ENCODE measurements at places on chromosomes 3 and 15.

DNA sequence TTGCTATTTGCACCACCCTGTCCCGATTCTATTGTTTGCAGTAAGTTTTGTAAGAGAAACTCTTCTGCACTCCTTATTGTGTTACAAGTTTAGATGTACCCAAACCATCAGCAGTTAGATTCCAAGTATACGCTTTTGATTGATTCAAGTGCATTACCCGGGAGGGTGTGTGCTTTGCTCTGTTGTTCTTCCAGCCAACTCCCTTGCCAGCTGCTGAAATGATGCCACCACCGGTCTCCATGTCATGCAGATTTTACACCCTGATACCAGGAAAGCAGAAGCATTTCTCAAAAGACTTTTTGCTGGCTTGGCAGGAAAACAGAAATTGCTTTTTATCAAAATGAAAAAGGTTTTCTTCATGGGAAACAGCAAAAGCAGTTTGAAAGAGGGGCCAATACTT is 1006.6 kb upstream of the CFAP20DC start:
- DNase-seq, result no peak

DNA sequence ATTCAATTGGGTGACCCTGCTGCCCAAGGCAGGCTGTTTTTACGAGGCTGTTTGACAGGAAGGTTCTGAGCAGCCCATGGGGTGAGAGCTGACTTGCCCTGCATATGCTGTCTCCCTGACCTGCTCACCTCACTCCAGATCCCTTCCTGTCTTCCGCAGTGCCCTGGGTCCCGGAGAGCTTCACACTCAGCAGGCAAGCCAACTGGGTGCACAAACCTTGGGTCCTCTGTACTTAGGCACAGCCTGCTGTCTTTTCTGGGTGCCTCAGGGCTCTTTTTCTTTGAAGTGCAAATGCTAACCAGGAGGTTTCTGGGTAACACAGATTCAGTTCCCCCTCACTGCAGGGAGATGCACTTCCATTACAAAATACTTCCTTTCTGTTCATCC is 32.8 kb downstream of the ZXDC start:
- no peak for DNase-seq

DNA sequence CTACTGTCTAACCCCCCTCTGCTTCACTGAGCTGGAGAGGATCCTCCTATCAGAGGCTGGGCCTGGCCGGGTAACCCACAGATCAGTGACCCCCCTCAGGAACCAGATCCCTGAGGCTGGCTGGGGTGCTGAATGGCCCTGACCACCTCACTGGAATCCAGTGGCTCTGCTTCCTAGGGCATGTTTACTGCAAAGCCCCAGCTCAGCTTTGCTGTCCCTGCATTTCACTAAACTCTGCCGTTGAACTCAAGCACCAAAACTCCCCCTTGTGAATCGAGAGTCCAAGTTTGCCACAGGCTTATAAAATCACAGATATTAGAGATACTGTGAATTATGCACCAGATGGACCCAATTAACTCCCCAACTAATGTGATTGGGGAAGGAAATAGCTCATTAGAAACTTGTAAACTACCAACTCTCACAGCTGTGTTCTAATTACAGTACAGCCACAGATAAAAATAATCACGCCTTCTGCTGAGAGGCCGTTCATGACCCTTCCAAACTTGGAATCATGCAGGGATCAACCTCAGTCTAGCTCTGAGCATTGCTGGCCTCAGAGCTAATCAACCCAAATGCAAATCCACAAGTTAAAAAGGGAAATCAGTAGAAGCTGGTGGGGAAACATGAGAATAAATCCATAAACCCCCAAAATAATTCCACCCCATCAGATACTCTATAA is 47.0 kb downstream of the OCA2 start:
- no peak for DNase-seq

- no peak for DNase-seq
These were observed 372.1 kb downstream of the LPP start for GRCh38 chr3:188526057-188526456.

DNA sequence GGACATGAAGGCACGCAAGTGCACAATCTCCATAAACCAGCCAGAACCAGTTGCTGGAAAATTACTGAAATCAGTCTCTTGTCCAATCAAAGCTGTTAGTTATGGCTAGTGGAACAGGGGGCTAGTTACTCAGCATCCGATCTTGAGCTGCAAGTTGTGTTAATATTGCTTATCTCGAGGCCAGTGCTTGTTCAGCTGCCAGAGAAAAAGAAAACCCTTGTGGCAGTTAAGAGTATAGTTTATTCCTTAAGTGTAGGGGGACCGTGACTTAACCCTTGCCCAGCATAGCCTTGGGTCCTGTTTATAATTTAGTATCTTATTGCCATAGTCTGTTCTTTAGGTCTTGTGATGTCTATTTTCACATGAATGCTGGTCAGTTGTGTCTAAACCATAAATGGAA is 268.5 kb downstream of the CD47 start:
- no peak for DNase-seq

DNA sequence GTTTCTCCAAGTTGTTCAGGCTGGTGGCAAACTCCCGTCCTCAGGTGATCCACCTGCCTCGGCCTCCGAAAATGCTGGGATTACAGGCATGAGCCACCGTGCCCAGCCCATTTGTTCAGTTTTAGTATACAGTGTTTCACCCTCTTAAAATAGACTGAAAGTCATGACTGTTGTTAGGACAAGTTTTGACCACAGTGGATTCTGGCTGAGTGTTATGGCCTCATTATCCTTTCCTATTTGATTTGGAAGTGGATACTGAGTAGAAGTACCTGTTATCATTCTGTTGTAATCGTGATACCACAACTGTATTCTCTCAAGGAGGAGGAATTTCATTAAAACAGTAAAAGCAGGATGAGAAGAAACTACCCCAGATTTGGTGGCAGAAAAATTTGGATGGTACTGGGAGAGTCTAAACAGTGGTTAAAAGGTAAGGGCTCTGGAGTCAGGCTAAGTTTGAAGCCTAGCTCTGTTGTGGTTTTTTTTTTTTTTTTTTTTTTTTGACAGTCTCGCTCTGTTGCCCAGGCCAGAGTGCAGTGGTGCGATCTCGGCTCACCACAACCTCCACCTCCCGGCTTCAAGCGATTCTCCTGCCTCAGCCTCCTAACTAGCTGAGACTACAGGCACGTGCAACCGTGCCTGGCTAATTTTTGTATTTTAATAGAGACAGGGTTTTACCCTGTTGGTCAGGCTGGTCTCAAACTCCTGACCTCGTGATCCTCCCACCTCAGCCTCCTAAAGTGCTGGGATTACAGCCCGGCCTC is 2.6 kb downstream of the MAP2K1 start:
- DNase-seq, result no peak

DNA sequence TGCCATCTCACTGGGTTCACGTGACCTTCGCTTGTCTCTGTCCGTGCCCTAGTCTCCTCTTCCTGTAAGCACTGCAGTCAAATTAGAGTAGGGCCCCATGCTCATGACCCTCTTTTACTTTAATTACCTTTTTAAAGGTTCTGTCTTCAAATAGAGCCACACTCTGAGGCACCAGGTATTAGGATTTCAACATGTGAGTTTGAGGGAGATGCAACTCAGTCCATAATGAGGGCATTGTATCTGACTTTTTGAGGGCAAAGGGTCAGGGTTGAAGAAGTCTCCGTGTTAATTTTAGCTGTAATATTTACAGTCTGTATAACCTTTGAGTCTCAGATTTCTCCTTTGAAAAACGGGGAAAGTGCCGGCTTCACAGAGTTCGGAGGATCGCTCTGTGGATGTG is 82.9 kb downstream of the CHRNA7 start:
- no peak for DNase-seq

DNA sequence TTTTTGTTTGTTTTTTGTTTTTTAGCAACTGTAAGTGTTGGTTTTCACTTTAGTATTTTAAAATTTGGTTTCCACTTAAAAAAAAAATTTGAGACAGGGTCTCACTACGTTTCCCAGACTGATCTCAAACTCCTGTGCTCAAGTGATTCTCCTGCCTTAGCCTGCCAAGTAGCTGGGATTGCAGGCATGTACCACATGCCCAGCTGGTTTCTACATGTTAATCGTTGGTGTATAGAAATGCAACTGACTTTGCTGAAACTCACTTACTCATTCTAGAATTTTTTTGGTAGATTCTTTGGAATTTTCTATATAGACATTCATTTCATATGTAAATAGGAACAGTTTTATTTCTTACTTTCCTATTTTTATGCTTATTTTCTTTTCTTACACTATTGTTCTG is 244.7 kb upstream of the MRPL3 start:
- no peak for DNase-seq

DNA sequence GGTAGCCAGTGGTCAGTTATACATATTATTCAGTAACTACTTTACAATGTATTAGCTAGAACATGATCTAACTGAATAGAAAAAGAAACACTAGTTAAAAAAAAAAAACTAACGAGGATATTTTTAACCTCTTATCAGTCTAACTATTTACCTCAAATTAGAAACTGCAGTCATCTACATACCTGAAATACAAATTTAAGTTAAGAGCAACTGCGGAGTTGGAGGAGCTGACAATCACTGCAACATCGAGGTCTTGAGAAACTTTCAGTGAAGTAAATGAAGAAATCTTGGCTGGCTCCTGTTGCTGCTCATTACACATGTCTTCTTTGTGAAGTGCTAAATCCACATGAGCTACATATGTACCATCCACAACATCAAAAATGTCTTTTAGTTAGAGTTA is 6.5 kb downstream of the SPG11 start:
- no peak for DNase-seq

DNA sequence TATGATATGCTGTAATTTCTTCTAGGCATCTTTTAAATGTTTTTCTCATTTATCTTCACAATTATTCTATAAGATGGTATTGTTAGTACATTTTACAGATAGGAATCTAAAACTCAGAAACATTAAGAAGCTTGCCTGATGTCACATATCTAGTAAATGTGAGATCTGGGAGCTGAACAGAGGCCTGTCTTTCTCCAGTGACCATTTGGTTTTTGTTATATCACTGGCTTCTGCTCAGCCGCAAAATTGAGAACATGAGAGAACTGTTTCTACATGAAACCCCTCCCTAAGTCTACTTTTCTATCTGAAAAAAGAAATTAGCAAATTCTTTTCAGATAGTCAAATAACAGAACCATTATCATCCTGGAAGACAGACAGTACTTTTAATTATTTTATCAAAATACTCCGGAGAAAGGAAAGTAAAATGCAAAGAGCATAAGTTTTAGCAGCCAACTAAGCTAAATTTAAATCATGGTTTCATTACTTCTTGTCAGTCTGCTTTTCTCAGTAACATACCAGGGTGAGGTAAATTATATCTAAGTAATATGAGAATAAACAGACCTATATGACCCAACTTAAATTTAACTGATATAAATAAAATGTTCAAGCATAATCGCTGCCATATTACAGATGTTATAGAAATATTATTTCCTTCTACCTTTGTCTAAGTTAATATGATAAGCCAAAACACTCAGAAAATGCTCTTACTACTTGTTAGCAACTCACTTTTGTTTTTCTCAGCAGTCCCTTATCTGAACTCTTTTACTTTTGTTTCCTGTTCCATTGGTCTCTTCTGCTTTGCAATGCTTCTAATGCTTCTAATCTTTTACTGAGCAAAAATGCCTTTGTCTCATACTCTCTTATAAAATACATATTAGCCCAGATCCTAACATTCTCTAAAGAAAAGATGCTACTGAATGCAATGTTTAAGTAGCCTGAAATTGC is 68.0 kb upstream of the MBNL1 start:
- DNase-seq, result no peak

- no peak for DNase-seq
These were observed 86.4 kb downstream of the SYNPR start for GRCh38 chr3:63364495-63364894.

DNA sequence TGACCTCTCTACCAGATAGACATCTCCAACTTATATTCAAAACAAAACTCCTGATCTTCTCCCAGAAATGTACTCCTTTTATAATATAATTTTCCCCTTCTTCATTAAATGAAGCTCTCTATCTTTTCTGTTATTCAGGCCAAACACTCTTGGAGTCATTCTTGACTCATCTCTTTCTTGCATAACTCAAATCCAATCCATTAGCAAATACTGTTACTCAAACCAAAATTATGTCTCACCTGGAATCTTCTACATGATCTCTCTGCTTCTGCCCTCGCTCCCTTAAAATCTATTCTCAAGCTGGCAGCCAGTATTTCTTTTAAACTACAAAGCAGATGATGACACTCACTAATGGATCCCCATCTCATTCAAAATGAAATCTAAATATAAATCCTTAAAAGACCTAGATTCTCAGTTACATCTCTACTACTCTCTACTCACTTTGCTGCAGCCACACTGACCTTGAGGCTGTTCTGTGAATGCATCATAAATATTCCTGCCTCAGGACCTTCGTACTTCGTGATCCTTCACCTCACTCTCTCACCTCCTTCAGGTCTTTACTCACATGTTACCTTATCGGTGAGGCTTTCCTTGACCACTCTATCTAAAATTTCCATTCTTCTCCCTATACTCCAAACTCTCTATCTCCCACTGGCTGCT is 160.9 kb downstream of the TBC1D5 start:
- DNase-seq, result no peak

DNA sequence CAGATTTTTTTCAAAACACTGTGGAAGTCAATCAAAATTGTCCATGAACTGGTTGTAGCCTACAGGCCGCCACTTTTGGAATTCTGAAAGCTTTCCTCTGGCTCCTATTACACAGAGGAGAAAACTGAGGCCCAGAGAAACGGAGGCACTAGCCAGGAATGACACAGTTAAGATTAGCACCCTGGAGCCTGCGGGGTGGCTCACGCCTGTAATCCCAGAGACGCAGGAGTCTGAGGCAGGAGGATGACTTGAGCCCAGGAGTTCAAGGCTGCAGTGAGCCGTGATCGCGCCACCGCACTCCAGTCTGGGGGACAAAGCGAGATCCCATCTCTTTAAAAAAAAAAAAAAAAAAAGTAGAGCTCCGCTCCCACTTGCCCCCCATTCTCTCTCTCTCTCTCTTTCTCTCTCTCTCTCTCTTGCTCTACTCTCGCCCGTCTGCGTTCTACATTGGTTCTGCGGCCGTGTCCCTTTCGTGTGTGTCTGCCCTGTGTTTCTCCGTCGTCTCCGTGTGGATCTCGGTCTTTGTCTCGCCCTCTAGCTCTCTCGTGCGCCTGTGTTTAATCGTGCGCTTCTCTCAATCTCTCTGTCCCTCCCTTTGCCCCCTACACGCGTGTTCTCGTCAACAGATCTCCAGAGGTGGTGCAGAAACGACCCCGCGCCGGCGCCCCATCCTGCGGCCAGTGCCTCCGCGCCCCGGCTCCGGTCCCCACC is 512 bp upstream of the TRH start:
- no peak for DNase-seq
